ENCODE measurements at places on chromosomes 7 and 10.
A peak's percentile ranks its signal among the peaks of the same experiment; 100 is the strongest.

- DNase-seq: no peak
Measured at GRCh38 chr7:128164061-128164954, 76.8 kb upstream of the LEP start.

DNA sequence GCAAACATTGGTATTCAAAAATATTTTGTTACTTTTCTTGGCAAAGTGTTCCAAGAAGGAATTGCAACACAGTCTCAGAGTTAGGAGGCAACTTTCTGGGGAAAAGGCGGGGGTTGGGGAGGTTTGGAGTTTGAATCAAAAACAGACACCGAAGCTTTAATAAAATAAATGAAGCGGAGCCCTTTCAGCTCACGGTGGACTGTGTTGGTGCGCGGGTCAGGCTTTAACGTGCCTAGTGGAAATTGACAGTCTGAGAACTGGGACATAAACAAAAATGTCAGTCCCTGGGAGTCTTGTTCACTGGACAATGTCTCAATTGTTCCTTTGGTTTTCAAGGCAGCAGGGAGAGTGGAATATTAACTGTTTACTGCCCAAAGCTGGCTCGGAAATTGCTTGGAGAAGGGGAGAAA lies 109.3 kb downstream of the TCF7L2 start:
- no peak for DNase-seq

- DNase-seq: no peak
Measured at GRCh38 chr10:35185260-35186034, 58.8 kb downstream of the CREM start.

DNA sequence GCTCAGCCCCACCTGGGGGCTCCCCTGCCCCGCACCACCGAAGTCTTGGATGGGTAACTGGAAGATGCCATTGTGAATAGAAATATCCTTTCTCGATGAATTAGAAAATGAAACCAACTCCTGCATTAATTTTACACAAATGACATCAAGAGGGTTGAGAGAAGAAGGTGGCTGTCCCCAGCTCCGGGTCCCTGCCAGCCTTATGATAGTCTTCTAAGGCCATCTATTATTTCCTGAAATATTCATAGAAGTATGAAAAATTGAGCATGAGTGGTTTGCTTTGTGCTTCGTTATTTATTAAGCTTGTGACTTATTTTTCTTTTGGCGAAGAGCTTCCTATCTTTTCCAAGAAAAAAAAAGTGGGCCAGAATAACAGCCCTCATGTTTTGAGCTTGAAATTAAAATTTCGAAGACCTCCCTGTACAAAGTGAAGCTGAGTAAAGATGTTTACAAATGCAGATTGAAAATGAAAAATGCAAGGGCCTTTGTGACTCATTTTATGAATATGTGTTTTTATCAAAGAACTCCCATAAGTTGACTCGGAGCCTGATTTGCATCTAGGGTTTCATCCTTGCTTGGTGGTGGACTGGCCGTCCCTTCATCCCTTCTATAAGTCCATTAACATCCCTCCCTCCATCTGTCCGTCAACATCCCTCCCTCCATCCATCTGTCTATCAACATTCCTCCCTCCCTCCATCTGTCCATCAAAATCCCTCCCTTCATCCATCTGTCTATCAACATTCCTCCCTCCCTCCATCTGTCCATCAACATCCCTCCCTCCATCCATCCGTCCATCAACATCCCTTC lies 20.5 kb upstream of the CFAP46 start:
- no peak for DNase-seq

- DNase-seq: no peak
Measured at GRCh38 chr10:118504044-118504443, 91.4 kb downstream of the PRLHR start.

DNA sequence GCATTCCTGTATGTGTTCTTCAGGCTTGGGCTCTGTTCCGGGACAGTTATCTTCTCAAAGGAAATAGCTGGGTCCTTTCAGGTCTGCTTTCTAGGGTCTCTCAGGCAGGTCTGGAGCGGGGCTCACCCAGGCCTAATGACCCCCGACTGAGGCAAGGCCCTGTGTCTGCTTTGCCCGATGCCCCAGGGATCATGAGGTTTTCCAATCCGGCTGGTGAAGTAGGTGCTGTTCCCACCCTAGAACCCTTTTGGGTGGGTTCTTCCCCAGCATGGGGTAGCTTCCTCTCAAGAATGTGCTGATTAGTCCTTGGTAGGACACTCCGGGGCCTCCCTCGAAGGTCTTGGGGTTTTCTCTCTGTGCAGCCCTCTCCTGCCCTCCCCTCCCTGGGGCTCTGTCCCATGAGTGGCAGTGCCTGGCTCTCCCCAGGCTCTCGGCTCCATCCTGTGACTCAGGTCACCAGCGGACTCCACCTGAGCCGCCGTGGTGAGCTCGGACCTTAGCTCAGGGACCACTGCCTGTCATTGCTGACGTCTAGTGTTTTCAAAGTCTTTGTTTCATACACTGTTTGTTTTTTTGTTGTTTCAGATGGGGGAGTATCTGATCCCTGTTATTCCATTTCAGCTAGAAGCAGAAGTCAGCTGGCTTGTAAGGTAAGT lies 71.0 kb upstream of the NKX6-2 start:
- DNase-seq: peak; percentile 5

GRCh38 chr7:30196408-30196807 lies 61.6 kb downstream of the MTURN start:
- DNase-seq: no peak

DNA sequence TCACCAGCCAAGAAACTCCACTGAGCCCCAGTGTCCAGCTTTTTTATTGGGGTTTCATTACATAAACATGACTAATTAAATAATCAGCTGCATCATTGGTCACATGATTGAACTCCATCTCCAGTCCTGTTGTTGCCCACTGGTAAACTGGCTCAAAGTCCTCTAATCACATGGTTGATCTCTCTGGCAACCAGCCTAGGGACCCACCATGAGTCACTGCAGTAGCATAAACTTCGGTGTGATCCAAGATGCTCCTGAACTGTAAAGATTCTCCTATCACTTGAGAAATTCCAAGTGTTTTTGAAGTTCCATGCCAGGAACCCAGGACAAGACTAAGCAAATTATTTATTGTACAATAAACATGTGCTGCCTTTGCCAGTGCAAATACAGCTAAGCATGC lies 130.4 kb upstream of the AUTS2 start:
- DNase-seq: no peak

DNA sequence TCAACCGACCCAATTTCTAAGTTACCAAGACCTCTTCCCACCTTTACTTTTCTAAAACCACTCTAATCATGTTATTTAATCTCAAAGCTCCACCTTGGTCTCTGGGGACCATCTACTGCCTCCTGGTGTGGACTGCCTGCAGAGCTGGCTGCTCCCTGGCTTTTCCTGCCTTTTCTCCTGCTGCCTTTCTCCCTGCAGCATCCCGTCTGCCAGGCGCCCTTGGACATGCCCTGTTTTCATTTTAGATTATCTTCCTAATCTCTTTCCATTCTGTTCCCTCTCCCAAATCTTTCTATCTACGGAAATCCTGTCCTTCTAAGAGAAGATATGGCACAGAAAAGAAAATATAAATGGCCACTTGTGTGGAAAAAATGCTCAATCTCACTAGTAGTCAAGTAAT lies 23.1 kb downstream of the TCAF1 start:
- DNase-seq: no peak

DNA sequence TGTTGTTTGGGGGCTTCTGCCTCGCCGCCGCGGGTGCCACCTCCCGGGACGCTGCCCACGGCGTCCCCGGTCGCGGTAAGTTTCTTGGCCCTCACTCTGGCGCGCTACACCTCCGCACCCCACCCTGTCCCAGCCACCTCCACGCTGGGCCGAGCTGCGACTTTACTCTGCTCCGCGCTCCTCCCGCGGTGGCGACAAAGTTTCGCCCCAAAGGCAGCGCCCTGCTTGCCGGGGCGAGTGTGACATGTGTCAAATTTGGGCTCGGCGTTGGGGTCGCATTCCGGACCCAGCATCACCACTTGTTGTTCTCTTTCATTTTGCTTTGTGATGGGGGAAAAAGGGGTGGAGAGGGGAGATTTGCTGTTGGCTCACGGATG lies 167.7 kb upstream of the PPP1R3A start:
- DNase-seq: peak; percentile 41

GRCh38 chr7:33108554-33109004 lies 625 bp downstream of the RP9 start:
- no peak for DNase-seq

GRCh38 chr7:153380636-153381035 lies 621.1 kb downstream of the ACTR3B start:
- DNase-seq: no peak

GRCh38 chr7:150978126-150978789 lies at the start of gene KCNH2:
Gene KCNH2, minus strand, starts transcription at chr7:150978321. Its CDS starts 408 bp downstream, at chr7:150977913.
- DNase-seq: peak; percentile 48

- DNase-seq: no peak
Measured at GRCh38 chr7:1244700-1245523, 12.2 kb downstream of the UNCX start.

GRCh38 chr10:14416308-14416700 lies 85.6 kb upstream of the FRMD4A start:
- no peak for DNase-seq

GRCh38 chr7:112708236-112708635 lies 82.0 kb downstream of the TMEM168 start:
- DNase-seq: no peak

DNA sequence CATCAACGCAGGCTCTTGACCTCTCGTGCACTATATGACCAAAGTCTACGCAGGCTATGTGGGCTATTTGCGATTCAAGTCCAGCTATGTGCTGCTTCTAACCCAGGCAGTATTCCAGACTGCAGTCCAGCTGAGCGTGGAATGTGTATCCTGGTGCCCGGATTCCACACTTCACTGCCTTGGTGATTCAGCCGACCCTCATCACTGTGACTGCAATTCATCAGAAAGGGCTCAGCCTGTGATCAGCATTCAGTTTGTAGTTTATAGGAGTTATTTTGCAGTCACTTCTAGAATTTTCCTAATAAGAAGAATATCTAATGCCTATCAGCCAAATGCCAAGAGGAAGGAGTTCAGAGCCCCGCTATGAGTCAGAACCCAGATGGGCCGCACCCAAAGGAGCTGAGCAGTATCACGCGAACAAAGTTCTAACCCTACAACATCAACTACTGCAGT lies 119.8 kb upstream of the LANCL2 start:
- DNase-seq: no peak

Measured in left colon (tissue), 2 donors.